RPMI7951 (cell line): ENCODE measurements at places on chromosomes 5 and 9. TPM values are rescaled to one million over a fixed set of nuclear protein-coding genes. Genes with fewer than 3 reads are reported as not detected.

Gene ENC1
- total RNA-seq, result 23.3 and 24.0 TPM in 2 replicates

Gene SH3GL2
- not detected in 2 replicates for total RNA-seq

Gene TAF9
- 136 and 177 TPM in 2 replicates for total RNA-seq

Gene FAM153A
- total RNA-seq, result not detected in 2 replicates

Gene PPP3R2
- not detected in 2 replicates for total RNA-seq

Gene FGF1
- total RNA-seq, result 11.5 and 13.1 TPM in 2 replicates

Gene CNTNAP3B
- 0.78 and 1.3 TPM in 2 replicates for total RNA-seq

Gene CDK9
- 15.6 and 20.7 TPM in 2 replicates for total RNA-seq

Gene GPR151
- total RNA-seq, result not detected in 2 replicates

Gene TMEM245
- 47.6 and 49.4 TPM in 2 replicates for total RNA-seq

Gene NPR2
- total RNA-seq, result 13.3 and 14.7 TPM in 2 replicates

Gene ATP10B
- total RNA-seq, result 0.24 and 0.98 TPM in 2 replicates

Gene CDH9
- not detected in 2 replicates for total RNA-seq
